ENCODE measurements at places on chromosomes 1 and 21.

DNA sequence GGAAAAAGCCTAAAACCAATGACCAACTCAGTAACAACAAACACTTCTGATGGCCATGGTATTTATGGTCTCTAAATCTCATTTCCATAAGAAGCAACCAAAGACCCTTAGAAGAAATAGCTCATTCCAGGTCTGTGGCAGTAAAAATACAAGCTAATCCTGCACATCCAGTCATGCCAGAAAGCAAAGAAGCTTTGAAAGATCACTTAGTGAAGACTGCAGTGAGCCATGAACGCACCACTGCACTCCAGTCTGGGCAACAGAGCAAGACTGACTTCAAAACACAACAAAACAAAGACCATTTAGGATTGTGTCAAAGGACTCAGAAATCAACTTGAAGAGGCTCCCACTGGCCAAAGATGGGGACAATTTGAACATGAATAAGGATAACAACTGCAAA lies 18.4 kb upstream of the ELK4 start:
- no peak for DNase-seq

DNA sequence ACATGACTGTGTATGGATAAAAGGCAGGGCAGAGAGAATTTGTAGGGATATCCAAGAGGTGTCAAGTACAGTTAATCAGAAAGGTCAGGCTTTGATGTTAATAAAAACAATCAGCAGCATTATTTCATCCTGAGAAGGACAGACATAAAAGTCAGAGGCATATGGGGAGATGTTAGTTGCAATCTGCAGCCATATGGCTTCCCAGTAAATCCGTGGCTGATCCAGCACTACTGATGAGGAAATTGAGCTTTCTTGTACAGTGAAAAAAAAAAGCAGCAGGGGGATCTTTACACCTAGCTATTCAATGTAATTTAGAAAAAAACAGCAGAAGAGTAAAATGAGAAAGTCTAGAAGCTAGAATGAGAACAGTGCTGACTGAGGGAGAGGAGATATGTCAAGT lies 2.2 kb upstream of the SPRR1B start:
- DNase-seq, result no peak

DNA sequence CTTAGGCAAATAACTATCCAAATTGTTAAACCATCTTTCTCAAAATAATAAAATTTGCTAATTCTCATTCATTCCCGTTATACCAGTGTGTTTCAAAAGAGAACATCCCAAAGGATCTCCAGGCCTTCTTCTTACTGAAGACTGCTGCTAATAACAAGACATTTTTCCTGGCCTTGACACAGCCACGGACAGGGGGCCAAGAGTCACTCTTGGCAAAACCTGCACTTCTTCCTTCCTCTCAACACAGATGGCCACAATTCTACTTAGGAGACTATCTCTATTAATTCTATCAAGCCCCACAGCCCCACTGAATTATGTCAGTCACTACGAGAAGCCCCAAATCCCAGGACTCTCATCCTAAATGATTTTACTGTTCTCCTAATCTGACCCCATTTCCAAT lies 86.0 kb downstream of the EVI5 start:
- no peak for DNase-seq

GRCh38 chr1:192802406-192802805 lies 6.4 kb upstream of the RGS2 start:
- no peak for DNase-seq
